ENCODE measurements at places on chromosomes 6 and 20.
A peak's percentile ranks its signal among the peaks of the same experiment; 100 is the strongest.

- peak; percentile 94 for DNase-seq
Measured at GRCh38 chr6:112690497-112691202, 343.5 kb downstream of the RFPL4B start.

DNA sequence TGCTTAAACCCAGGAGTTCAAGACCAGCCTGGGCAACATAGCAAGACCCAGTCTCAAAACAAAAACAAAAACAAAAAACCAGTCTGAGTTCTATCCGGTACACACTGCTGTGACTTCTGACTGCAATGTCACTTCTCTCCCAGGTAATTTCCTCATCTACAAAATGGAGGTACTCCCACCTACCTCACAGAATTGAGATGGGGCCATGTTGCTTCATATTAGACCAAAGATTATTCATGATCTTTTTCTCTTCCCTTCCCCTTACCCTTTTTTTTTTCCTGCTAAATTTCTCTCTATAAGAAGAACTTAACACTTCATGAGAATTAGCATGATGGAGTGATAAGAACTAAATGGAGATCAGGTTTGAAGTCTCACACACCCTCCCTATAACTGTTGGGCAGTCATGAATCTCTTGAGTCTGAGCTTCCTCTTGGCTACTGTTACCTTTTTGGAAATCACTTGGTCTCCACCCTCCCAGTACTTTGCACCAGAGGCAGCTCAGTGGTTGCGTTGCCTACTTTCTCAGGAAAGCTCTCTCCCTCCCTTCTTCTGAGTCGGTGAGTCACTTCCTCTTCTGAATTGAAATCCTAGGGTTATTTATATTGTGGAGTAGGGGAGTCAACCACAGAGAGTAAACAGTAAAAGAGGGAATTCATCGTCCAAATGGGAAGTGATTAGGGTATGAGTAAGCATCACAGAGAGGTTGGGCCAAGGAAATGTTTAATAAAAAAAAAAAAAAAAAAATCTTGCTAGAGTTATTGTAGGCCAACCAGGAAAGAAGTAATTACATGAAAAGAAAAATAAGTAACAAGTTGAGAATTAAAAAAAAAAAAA is 59.9 kb upstream of the MAP7 start:
- DNase-seq: no peak

- DNase-seq: no peak
Measured at GRCh38 chr6:167788563-167788903, 38.2 kb upstream of the AFDN start.

GRCh38 chr6:80523531-80523997 is 417.1 kb downstream of the BCKDHB start:
- DNase-seq: no peak

DNA sequence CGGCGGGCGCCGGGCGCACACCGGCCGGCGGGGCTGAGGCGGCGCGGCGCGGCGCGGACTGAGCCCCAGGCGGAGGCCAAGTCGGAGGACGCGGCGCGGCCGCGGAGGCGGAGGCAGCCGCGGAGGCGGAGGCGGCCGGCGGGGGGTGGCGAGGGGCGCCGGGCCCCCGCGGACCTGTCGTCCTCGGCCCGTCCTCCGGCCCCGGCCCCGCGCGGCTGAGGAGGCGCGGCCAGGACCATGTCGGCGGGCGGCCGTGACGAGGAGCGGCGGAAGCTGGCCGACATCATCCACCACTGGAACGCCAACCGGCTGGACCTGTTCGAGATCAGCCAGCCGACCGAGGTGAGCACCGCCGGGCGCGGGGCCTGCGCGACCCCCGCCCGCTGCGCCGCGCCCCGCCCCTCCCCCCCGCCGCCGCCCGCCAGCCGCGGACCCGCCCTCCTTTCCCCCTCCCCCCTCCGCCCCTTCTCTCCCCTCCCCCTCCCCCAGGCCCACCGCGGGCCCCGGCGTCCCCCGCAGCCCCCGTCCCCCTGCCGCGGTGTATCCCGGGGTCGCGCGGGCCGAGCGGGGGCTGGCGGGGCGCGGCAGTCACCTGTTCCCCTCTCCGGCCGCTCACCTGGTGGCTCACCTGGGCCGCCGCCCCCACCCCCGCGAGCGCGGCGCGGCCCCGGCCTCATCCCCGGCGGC is at the start of gene AFDN:
Gene AFDN, plus strand, starts transcription at position 16 of the 687 bp plus-strand sequence. Its CDS starts 222 bp downstream, at position 238.
- no peak for DNase-seq

DNA sequence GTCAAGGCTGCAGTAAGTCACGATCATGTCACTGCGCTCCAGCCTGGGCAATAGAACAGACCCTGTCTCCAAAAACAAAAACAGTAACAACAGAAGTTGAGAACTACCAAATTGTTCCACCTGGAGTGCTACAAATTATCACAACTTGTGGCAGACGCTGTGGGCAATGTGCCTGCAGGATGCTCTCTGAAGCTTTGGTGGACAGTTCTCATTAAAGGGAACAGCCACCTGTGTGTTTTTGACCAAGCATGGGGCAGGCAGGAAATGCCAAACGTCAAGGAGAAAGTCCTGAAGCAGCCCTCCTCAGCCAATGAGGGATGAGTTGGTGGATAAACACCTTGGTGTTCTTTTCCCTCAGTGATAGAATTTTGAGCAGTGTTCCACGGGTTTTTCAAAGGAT is 15.8 kb downstream of the COX4I2 start:
- no peak for DNase-seq

GRCh38 chr6:151589667-151590066 is 95.8 kb downstream of the CCDC170 start:
- no peak for DNase-seq

- DNase-seq: no peak
Measured at GRCh38 chr20:41300383-41300782, 17.1 kb downstream of the ZHX3 start.

- no peak for DNase-seq
Measured at GRCh38 chr6:97059473-97059872, 134.9 kb downstream of the KLHL32 start.

- no peak for DNase-seq
Measured at GRCh38 chr20:655726-656624, 3.0 kb upstream of the SRXN1 start.

GRCh38 chr6:124924333-124924759 is 37.9 kb upstream of the RNF217 start:
- DNase-seq: no peak

GRCh38 chr6:26017632-26017966 is 55.0 kb downstream of the TRIM38 start:
- peak; percentile 84 for DNase-seq

GRCh38 chr20:34385464-34385863 is 22.4 kb downstream of the ITCH start:
- DNase-seq: no peak

DNA sequence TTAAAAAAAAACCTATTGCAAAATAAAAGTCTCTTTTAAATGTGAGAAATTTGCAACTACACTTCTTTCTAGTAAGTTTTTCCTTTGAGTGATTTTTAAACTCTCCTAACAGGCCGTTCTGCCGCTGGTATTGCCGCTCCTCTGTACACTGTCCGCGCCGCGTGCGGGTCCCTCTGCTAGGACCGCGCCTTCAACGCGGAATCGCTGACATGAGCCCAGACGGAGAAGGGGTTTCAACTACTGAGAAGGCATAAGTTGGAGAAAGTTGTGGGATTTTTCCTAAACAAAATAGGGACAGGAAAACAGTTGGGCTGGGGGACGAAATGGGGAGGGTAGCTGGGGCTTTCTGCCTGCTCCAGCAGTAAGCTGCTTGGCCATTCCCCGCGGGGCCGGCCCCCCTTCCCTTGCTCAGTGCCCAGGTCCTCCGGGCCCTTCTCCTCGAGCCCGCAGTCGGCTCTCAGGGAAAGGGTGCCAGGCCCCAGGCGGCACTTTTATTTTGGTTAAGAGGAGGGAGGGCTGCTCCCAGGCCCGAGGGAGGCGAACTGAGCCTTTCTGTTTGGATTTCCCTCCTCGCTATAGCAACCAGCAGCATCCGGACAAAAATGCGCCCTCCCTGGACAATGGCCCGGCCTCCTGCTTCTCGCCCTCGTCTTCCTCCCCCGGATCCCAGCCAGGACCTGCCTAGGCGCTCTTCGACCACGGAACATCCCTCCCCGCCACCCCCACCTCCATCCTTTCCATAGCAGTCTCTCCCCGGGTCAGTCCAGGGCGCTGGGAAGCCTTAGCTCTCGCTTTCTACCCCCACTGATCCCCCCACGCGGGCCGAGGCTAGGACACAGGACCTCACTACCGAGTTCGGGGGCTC is 6.8 kb upstream of the POU3F2 start:
- DNase-seq: no peak

- DNase-seq: no peak
Measured at GRCh38 chr6:138485586-138486248, 13.6 kb downstream of the NHSL1 start.

- DNase-seq: peak; percentile 48
Measured at GRCh38 chr6:142474531-142475289, 172.9 kb downstream of the ADGRG6 start.

DNA sequence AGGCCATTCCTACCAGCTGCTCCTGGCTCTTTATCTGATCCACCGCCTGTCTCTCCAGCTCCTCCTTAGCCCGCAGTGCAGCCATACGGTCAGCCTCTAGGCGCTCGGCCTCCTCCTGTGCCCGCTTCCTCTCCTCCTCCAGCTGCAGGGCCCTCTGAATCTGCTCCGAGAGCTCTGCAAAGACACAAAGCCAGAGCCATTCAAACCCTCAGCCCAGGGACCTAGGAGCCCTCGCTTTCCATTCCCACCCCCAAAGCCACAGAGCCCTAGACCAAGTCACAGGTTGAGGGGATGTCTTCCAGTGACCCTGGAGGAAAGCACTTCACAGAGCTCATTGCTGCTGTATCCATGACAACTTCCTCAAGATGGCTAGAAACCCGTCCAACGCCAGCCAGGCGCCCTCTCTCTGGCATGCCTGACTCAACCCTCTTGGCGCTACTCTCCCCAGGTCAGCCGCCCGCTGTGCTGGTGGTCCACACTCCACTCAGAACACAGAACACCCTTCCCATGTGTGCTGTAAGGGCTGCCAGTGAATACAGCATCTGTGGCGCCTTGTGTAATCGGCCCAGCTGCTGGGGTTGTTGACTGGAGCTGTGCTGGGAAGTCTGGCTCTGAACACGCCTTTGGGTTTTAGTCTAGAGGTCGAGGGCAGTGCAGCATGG is 49.3 kb downstream of the EZR start:
- no peak for DNase-seq

DNA sequence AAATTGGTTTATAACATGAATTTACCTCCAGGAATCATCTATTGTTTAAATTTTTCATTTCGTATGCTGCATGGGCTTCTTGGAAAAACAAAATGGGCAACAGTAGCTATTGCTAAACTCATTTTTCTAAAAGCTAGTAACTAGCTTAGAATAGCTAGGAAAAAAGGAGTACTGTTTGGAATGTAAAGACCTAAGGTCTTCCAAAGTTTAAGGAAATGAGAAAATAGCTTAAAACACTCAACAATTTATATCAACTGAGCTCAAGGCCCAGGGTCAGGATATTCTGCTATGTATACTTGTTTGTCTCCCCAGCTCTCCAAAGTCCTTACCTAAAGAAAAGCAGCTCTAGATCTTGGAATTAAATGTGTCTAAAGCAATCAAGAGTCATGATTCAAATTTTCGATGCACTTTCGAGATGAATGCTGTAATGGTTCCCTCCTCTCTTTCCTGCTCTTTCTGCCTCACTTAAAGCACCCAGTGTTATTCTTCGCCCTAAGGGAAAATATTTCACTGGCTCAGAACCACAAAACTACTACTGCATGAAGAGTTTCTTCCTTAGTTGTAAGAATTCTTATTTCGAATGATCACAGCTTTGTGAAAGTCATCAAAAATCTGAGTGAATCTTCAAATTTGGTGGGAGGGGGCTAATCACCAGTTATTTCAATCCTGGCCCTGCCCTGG is 41.6 kb downstream of the LYRM4 start:
- no peak for DNase-seq

- no peak for DNase-seq
Measured at GRCh38 chr20:48599748-48600469, 227.9 kb downstream of the PREX1 start.

- no peak for DNase-seq
Measured at GRCh38 chr6:128414943-128415342, 105.5 kb downstream of the PTPRK start.

GRCh38 chr6:105136431-105137350 is 43.1 kb downstream of the POPDC3 start:
- DNase-seq: no peak

DNA sequence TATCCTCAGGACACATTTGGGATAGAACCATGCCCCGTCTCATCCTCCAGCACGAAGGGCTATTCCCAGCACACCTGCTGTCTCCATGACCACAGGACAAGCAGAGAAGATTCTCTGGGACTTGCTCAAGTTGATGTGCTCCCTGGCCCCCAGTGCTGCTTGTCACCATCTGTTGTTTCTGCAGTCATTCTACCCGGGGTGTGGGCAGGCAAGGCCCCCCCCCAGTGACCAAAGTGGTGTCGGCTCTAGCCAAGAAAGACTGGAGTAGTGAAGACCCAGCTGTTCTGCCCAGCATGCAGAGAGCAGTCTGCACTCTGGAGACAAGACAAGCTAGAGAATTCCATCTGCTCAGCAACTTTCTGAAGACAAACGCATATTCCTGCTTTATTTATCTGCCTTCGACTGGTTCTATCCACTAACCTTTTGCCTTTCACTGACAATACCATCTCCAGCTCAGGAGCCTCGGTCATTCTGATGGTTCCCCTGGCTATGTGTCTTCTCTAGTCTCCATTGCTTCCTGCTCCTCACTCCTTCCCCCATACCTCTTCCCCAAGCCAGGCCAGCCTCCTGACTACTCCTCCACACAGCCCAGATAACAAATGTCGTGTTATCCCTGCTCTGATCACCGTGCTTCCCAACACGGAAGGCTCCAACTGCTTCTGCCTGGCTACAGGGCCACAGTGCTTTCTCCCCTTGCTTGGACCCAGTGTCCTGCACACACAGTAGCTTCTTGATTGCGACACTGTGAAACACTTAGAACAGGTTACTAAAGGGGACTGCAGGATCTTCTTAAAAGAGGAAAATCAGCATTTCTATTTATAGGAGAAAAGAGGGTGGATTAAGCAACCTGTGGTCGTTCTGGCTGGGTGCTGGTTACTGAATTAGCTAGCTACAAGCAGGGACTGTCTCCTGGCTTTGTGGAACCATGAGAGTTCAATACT is 86.7 kb upstream of the EMILIN3 start:
- peak; percentile 63 for DNase-seq

All from skin of body (tissue), 3 donors.